HAP-1 (cell line): ENCODE measurements at places on chromosomes 4 and X.

- no peak for DNase-seq
Observed at GRCh38 chr4:88327665-88328064, 43.3 kb upstream of the PPM1K start.

- peak; percentile 41 for DNase-seq
Observed at GRCh38 chr4:144647095-144647561, 1.2 kb downstream of the HHIP start.

DNA sequence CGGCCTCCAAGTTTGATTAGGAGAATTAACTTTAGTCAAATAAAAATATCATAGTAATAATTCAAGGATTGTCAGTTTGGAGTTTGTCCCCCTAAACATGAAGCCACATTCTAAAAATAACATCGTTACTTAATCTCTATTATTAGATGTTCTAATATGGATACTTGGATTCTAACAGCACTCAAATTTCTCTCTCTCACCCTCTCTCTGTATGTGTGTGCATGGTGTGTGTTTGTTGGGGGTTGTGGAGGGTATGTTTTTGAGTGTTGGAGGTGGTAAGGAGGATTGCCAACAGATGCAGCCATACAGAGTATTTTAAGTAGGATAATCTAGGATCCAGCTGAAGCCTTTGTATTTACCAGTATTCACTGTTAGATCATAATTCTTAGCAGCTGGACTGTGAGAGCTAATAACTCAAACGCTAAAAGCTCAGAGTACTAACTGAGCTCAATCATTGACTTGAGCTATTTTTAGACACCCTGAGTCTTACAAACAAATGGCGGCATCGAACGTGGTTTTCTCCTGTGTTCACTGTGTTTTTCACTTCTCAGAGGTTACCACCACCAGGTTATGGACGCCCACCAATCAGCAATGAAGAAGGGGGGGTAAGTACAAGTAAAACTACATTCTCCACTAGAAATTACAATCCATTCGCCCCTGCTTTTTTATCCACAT is 8.8 kb downstream of the ENAM start:
- no peak for DNase-seq

DNA sequence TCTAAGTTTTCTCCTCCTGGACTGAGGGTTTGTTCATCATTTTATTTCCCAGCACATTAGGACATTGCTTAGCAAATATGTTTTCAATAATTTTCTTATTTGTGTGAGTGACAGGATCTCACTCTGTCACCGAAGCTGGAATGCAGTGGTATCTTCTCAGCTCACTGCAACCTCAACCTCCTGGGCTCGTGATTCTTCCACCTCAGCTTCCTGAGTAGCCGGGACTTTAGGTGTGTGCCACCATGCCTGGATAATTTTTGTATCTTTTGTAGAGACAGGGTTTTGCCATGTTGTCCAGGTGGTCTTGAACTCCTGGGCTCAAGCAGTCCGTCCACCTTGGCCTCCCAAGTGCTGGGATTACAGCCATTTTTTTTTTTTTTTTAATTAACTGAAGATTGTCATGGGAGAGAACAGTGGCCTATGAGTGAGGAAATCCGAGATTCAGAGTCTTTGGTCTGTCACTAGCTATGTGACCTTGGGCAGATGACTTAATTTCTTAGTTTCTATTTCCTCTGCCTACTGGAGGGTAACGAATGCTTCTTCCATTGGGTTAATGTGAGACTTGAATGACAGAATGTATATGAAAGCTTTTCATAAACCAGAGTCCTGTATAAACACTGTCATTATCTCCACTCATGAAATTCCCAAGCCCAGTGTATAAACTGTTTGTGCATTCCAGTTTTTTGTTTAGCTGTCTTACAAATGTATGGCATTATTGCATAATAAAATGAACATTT is 23.9 kb downstream of the MOB1B start:
- DNase-seq, result peak; percentile 65
